Stimulated activated CD8-positive, alpha-beta memory T cell treated with anti-CD3 and anti-CD28 coated beads, Interleukin-7, amount 100 ng/mL, for 4 hours (primary cell): ENCODE measurements at places on chromosomes 7 and 10.

DNA sequence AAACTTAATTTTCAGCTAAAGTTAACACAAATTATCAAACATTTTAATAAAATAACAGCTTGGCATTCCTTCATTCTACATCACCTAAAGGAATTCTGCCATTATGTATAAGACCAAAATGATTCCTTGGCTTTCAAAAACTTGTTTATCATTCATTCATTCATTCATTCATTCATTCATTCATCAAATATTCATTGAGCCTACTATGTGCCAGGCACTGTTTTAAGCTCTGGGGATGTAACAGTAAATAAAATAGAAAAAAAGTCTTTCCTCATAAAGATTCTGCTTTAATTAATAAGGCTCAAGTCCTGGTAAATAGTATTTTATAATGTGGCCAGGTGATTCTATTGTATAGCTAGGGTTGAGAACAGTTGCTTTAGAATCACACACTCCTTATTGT lies 127.9 kb downstream of the GPR85 start:
- DNase-seq = no peak

- DNase-seq = no peak
Measured at GRCh38 chr7:112137141-112138101, 68.8 kb downstream of the DOCK4 start.

- DNase-seq = no peak
Measured at GRCh38 chr7:117872561-117873309, 506 bp downstream of the CTTNBP2 start.

- DNase-seq = no peak
Measured at GRCh38 chr7:157152391-157152937, 13.7 kb downstream of the UBE3C start.

DNA sequence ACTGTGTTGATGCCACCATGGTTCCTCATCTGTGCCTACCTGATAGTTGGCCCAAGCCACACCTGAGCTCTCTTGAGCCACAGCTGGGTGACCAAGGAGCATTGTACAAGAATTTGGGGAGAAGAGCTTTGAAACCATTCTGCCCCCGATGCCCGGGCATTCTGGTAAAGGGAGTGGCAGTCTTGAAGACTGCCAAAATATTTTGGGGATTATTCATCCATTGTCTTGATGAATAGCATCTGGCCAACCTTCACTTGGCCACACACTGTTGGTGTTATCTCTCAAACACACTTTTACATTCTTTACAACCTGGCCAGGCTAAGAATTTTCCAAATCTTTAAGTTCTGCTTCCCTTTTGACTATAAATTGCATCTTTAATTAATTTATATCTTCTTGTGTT lies 113.1 kb upstream of the PCBD1 start:
- no peak for DNase-seq

DNA sequence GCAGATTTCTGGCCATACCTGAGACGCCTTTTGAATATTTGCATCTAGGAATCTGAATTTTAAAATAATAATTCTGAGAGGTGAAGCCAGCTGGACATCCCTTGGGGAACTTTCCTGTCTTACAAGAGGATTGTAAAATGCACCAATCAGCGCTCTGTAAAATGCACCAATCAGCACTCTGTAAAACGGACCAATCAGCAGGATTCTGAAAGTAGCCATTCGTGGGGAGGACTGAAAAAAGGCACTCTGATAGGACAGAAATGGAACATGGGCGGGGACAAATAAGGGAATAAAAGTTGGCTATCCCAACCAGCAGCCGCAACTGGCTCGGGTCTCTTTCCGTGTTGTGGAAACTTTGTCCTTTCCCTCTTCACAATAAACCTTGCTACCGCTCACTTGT lies 9.9 kb downstream of the PPIF start:
- DNase-seq = no peak

- no peak for DNase-seq
Measured at GRCh38 chr7:76074306-76074971, 26.5 kb downstream of the MDH2 start.

DNA sequence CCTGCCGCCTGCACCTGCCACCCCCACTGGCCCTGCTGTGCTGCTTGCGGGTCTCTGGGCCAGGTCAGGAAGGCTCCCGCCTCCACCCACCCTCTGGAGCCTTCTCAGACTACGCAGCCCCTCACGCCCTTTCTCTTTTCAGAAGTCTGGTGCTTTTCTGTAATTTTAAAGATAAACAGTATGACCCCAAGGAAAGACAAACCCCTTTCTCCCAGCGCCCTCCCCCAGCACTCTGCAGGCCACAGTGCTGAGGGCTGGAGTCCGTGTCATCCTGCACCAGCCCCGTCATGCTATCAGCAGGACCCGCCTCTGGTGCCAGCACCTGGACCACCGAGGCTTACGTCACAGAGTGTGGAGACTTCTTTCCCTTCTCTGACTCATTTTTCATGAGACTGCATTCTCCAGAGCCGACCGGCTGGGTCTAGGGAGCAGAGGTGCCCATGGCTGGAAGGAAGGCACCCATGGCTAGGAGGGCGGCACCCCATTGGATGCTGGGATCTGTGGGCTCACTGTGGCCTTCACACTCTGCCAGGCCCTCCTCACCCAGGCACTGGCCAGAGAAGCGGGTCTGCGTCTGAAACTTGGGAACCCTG lies 53.4 kb downstream of the CFAP46 start:
- no peak for DNase-seq

- no peak for DNase-seq
Measured at GRCh38 chr7:25739143-25739542, 412.9 kb upstream of the NFE2L3 start.

DNA sequence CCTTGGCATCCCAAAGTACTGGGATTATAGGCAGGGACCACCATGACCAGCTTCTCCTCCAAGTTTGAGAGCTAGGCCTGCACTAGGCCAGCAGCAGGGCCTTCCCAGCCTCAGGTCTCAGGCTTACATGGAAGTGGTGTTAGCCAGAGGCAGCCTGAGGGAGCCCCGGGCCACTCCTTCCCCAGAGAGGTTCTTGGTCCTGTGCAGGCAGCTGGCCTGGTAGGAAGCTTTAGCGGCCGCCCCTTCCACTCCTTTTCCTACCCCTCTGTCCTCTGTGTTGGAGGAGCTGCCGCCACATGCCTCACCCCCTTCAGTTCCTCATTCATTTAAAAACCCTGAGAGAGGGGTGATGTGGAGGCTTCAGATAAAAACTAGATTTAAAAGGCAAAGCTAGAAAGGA lies 40.3 kb downstream of the TSPAN15 start:
- no peak for DNase-seq

- no peak for DNase-seq
Measured at GRCh38 chr10:97138846-97139245, 46.9 kb downstream of the SLIT1 start.

DNA sequence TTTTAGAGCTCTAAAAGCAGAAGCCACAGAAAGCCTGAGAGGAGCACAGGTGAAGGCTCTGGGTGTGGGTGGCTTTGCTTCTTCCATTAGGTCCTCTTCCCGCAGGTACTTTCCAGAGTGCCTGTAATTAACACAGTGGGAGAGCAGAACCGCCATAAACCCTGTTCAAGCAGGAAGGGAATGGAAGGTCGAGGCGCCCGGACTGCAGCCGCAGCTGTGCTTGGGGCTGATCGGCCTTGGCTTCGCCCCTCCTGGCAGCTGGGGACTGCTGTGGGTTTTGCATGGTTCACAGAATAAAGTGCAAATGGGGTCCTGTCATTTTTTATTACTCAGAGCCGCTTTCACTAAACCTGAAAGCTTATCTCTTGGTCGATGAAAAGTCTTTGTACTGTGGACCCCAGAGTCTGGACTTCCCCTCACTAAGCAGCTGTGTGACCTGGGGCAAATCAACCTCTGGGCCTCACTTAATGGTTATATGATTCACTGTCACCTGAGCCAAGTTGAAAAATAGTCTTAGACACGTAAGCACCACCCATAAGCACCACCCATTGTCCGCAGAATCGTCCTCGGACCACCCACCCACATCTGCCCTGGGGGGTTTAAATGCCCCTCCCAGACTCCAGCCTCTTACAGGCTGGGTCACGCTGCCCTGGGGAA lies 100.9 kb downstream of the XRCC2 start:
- DNase-seq = no peak

GRCh38 chr7:137151041-137151689 lies 192.4 kb downstream of the PTN start:
- DNase-seq = no peak

GRCh38 chr7:81705206-81705605 lies 64.6 kb downstream of the HGF start:
- DNase-seq = no peak

GRCh38 chr10:116687633-116688032 lies 54.7 kb downstream of the HSPA12A start:
- no peak for DNase-seq

DNA sequence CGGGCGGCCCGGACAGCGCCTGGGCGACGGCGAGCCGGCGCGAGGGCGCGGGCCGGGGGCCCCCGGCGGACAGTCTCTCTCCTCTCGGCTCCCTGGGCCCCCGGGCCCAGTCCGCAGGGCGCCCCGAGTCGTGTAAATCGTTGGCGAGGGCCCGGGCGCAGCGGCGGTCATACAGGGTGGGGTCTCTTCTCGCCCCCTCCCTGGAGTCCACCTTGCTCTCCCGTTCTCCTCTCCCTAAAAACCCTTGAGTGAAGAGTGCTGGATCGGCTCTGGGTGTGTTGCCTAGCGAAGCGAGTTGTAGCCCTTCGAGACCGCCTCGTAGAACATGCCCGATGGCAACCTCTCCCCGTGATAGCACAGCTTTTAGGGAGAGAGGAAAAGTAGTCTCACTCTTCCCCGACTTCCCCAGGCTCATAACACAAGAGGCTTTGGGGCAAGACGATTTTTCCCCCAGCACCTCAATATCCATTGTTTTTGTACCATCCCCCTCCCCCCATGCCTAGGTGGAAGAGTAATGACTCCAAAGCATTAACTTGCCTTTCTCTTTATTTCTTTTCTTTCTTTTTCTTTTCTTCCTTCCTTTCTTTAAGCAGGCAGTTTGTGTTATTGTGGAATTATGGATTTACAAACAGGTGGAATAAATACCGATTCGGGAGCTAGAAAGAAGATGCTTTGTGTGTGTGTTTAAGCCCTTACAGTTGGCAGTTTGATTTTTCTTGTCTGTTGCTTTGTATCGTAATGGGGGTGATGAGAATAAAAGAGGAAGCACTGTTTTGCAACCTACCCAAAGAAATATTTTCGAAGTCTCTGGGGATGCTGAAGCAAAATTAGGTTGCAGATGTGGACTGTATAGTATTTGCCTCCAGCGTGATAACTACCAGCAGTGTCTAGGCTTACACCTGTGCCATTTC lies 822 bp downstream of the SHOC2 start:
- DNase-seq = no peak

DNA sequence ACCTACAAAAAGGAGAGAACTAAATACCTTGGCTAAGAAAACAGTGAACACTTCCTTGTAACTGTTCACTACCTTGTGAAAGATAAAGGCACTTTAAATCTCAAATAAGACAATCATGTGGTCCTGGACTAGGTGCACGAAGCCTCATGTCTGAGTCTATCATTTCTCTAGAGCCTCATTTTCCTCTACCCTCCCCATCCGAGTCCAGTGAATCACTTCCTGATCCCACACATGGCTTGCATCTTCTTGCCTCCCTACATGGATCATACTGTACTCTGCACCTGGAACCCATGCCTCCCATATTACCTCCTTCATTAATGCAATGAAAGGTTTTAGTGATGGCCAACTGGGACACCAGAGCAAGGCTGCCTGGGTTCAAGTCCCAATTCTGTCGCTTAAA lies 34.5 kb downstream of the SNX10 start:
- no peak for DNase-seq

DNA sequence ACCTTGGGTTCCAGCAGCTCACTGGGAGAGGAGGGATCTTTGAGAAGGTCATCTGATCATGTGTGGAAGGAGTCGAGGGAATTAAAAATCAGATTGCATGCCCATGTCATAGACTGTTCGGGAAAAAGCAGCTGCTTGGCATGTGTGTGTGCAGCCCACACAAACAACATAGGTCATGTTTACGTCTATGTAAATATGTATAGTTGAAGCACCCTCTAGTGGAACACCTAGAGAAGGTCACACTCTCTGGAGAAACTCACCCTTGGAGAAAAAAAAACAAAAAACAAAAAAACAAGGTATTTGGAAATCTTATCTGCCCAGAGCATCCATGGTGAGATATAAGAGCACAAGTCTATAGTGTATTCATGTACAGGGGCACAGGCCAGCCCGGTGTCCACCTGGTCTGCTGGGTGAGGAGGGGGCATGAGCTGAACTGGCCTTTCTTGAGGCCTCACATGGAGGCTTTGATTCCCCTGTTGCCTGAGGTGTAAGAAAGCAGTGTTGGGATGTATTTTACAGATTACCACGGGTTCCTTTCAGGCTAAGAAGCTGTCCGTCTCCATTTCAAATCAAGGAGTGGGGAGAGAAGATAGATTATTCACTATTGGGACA lies 98.0 kb downstream of the NPY start:
- no peak for DNase-seq

DNA sequence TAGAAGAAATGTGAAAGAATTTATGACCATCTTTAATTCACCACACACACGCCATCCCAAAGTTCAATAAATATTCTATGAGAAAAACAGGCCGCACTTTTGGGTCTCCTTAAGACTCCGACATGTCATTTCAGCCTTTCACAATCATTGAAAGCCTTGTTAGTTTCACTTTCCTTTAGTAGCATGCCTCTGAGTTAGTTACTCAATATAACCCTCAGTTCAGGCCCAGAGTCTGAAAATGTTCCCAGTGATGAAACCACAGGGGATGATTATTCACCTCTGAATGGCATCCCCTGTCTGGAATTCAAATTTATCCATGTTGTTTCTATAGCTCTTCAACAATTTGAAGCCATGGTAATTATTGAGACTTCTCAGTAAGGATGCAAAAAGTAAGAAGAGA lies 278.1 kb upstream of the NRP1 start:
- DNase-seq = no peak

DNA sequence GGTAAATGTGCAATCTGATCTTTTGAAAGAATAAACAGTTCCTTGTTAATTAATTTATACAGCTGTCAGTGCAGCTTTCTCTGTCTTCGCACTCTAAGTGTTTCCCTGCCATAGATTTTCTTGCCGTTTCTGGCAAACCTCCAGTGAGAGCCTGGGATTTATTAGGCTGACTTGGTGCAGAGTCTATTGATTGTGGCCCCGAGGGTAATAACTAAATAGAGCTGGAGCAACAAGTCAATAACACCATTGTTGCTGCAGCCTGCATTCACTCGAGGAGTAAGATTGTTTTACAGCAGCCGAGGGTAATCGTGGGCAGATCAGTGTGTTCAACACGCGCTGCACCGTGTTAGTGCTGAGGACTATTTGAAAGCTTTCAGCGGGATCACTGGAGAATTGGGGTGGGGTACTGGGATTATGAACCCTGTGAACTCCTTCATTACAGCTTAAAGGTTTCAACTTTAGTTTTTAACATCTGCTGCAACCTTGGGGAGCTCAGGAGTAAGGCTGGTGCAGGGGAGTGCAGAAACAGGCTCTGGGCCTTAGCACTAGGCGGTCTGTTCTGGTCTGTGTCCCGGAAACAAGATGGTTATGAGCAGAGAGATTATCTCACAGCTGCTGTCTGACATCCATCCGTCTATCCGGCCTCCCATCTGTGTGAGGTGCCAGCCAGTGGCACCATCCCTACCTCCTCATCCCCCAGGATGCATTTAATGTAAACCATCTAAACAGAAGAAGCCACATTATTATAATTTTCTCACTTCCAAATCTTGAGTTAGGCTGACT lies 174.0 kb upstream of the TCF7L2 start:
- DNase-seq = no peak
